Inflammatory macrophage (primary cell): ENCODE measurements at places on chromosomes 16 and 17.

DNA sequence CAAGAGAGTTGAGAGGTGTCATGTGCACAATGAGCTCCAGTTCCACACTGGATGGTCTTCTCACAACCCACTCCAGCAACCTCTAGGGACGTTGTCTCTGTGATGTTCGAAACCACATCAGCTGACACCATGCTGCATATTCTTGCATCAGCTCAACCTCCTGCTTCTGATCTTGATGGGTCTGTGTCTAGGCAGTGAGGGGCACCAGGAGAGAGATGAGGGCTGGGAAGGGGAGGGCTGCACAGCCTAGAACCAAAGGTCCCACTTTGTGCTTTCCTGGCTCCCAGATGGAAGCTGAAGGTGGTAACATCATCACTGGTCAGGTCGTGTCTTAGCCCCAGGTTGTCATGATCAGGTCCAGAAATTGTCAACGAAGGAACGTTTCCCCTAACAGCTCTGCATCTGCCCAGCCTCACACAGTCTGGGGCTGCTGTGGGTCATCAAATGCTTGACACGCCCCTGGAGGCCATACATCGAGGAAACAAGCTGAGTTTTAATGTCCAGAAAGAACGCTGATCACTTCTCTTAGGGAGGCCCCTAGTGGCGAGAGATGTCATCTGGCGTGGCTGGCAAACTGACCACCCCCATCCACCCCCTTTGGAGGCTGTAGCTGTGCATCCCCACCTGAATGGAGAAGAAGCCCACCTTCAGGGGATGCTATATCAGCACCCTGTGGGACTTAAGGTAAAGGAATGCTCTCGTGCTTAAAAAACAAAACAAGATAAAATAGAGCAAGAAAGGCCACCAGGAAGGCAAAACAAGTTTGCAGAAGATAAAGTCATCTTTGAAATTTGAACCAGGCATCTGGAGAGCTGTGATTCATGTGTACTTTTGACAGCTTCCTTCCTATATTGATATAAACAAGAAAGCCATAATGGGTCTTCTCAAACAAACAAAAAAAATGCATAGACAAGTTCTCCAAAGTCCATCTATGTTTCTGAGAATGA is 58.3 kb downstream of the WIPI1 start:
- DNase-seq, result peak; percentile 80

GRCh38 chr17:14428648-14429029 is 127.8 kb downstream of the HS3ST3B1 start:
- no peak for DNase-seq

- no peak for DNase-seq
These were observed 10.5 kb downstream of the CLEC16A start for GRCh38 chr16:10954903-10955302.

GRCh38 chr16:2473999-2474876 is 689 bp upstream of the TBC1D24 start:
- DNase-seq, result peak; percentile 36

DNA sequence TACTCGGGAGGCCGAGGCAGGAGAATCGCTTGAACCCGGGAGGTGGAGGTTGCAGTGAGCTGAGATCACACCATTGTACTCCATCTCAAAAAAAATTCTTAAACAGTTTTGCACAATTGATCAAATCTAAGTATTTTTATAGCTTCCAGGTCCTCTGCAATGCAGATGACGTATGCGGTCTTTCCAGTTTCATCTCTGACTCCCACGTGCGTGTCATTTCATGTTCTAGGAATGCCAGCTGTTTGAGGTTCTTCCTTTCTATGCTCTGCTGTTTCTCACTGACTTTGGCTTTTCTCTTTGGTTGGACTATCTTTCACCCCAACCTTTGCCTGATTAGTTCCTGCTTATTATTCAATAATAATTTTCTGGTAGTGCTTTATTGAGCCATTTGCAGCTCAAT is 16.2 kb downstream of the CHP2 start:
- DNase-seq, result no peak

- DNase-seq, result no peak
These were observed 3.8 kb downstream of the EFCAB5 start for GRCh38 chr17:29945281-29945680.
